GM19239 (cell line): ENCODE measurements at places on chromosomes 13 and 19.

DNA sequence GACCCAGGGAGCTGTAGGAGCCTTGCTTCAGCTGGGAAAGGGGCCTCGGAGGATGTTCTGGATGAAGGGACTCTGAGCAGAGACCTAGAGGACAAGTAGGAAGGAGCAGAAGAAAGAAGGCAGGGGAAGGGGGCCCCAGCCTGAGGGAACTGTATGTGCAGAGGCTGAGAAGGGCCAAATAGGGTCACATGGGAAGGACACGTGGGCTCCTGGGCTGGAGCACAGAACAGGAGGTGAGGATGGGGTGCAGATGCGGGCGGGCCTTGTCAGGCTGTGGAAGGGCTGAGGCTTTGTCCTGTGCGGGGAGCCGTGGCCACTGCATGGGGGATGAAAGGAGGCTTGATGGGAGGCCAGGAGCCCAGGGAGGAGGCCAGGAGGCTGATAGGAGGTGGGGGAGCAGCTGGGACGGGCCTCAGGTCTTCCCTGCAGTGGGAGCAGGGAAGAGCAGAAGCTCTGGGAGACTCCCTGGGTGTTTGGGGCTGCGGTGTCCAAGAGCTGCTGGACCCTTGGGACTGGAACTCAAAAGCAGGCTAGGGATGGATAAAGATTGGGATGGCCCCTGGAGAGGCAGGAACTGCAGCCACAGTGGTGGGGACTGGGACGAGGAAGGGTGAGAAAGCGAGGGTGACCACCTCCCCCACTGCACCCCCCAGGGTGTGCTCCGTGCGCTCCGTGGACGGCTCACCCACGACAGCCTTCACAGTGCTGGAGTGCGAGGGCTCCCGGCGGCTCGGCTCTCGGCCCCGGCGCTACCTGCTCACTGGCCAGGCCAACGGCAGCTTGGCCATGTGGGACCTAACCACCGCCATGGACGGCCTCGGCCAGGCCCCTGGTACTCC is 11.4 kb upstream of the LTBP4 start:
- no peak for DNase-seq

GRCh38 chr19:46378268-46378667 is 31.4 kb downstream of the PPP5C start:
- DNase-seq = no peak

DNA sequence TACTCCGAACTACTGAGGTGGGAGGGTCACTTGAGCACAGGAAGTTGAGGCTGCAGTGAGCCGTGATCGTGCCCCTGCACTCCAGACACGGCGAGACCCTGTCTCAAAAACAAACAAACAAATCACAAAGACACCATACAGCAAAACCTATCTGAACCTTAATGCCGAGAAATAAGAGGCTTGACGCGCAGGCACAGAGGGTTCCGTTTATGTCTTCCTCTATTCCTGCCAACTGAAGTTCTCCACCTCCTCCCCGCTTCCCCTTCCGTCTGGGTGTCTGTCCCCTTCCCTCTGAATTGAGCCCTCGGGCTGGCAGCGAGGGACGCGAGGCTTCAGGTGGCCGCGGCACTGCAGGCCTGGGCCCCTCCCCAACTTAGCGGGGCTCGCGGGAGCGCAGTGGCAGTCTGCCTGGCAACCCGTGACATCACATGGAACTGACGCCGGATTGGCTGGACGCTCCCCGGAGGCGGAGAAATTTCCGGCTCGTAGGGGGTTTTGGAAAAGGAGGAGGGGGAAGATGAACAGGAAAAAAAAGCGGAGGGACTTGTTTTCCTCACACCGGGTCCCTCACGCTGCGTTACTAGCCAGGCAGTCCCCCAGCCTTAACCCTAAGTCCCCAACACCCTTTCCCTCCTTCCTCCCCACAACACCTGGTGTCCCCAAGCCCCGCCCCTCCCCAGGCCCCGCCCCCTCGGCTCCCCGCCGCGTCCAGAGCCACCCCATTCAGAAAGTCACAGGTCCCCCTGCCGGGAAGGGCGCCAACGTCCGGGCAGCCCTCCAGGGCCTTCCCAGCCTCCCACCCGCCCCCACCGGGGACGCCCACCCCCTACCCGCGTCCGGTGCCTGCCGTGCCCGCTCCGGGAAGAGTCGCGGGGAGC is 1.1 kb upstream of the MYBPC2 start:
- DNase-seq = peak; percentile 80

DNA sequence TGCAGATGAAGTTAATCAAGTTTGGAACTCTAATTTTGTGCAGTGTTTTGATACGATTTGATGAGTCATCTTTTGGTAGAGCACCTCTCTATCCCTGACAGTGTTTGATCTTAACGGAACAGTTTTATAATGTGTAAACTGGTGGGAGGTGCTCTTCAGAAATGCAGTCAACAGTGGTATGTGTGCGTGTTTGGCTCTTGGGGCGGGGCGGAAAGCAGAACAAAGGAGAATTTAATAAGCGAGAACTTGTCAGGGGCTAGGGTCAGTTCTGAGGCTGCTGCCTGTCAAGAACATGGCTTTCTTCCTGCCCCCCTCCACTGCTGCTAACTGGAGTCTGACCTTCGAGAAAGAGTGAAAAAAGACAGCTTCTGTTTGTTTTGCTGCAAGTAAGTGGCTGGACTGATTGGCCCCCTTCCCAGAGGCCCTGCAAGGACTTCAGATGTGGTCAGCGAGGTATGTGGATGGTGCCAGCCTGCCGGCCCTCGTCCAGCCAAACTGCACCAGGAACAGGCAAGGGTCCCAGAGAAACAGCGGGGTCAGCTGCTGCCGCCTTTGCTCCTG is 40.8 kb downstream of the BBC3 start:
- DNase-seq = no peak

GRCh38 chr19:19661675-19662251 is 1.7 kb downstream of the ATP13A1 start:
- DNase-seq = peak; percentile 77

GRCh38 chr13:99766641-99767045 is 204.9 kb downstream of the ZIC5 start:
- no peak for DNase-seq

GRCh38 chr19:821825-822503 is at the start of gene PLPPR3:
TSS of gene PLPPR3 (minus strand) at chr19:821955. CDS start at chr19:821559, 396 bp downstream.
- no peak for DNase-seq

DNA sequence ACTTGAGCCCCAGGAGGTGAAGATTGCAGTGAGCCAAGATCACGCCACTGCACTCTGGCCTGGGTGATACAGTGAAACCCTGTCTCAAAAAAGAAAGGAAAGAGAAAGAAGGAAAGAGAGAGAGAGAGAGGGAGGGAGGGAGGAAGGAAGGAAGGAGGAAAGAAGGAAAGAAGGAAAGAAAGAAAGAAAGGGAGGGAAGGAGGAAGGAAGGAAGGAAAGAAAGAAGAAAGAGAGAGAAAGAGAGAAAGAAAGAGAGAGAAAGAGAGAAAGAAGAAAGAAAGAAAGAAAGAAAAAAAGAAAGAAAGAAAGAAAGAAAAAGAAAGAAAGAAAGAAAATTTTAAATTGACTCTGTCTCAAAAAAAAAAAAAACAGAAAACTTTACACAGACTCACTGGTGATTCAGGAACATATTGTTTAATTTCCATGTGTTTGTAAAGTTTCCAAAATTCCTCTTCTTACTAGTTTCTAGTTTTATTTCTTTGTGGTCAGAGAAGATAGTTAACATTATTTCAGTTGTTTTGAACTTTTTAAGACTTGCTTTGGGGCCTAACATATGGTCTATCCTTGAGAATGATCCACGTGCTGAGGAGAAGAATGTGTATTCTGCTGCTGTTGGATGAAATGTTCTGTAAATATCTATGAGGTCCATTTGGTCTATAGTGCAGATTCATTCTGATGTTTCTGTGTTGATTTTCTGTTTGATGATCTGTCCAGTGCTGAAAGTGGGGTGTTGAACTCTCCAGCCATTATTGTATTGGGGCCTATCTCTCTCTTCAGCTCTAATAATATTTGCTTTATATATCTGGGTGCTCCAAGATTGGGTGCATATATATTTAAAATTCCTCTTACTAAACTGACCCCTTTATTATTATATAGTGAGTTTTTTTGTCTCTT is 204.4 kb upstream of the SERP2 start:
- DNase-seq = no peak

DNA sequence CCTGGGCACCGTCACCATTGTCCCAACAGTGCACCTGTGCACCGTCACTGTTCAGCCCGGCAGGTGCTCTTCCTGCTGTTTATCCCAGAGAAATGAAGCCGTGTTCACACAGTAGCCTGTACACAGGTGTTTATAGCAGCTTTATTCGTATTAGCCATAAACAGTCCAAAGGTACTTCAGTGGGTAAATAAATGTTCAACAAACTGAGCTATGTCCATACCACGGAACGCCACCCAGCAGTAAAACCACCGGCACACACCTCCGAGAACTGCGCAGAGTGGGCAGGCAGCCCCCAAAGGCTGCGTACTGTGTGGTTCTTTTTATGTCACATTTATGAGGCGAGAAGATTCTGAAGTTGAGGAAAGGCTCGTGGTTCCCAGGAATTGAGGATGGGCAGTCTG is 44.9 kb upstream of the DCUN1D2 start:
- no peak for DNase-seq

- DNase-seq = no peak
Observed at GRCh38 chr13:40016953-40017660, 361.6 kb downstream of the COG6 start.

DNA sequence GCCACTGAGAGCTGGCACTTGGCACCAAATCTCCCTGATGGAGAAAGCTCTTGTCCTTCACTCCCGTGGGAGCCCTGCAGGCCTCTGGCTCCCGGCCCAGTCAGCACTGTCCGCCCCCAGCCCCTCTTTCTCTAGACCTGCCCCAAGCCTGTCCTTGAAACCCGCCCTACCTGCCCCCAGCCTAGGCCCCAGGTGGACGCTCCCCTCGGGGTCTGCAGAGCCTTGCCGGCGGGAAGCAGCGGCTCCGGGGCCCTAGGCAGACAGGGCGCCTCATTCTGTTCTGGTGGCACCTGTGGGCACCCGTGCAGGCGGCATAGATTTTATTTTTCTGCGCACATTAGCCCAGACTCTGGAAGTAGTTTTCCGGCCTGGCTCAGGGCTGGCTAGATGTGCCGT is 17.6 kb downstream of the IL17D start:
- DNase-seq = no peak

- DNase-seq = no peak
Observed at GRCh38 chr19:12937093-12937926, 1.1 kb upstream of the CALR start.

- DNase-seq = no peak
Observed at GRCh38 chr19:7685546-7686445, 5.2 kb downstream of the TRAPPC5 start.

GRCh38 chr19:15635016-15635805 is 5.5 kb upstream of the CYP4F3 start:
- no peak for DNase-seq

- no peak for DNase-seq
Observed at GRCh38 chr13:83563499-83563898, 318.8 kb downstream of the SLITRK1 start.

DNA sequence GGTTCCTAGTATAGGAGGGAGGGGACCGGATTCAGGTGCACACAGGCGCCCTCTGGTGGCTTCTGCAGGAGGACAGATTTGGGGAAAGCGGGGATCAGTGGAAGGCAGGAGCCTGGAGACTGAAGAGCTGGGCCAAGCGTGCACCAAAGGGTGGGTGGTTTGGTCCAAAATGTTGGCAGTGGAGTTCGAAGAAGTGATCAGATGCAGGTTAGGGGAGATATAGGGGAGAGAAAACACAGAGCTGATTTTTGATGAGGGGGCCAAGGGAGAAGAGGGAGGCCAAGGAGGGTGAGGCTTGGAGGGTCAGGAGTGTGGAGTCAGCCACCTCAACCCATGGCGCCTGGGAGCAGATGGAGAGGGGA is 6.8 kb upstream of the CARM1 start:
- DNase-seq = no peak

GRCh38 chr19:51084505-51084904 is 1.8 kb upstream of the KLK14 start:
- no peak for DNase-seq

DNA sequence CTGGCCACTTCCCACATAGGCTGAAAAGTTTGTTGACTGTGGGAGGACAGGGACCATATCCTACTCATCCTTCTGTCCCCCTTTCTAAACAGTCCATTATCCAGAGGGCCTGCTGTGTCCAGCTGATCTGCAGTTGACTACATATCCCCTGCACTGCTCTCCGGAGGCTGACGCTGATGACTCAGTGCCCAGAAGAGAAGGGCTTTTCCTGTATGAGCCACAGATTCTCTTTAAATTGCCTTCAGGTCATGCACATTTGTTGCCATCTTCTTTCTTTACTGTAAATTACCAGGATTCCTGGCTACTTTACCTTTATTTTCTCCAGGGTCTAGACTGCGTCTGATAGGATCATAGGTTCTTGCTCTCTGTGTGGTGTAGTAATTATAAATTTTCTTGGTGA is 125.2 kb downstream of the LACC1 start:
- no peak for DNase-seq

- DNase-seq = no peak
Observed at GRCh38 chr19:52198678-52199077, 8.8 kb downstream of the PPP2R1A start.

- DNase-seq = no peak
Observed at GRCh38 chr13:110345701-110346100, 38.6 kb downstream of the COL4A2 start.

GRCh38 chr13:99993660-99994637 is 12.4 kb downstream of the ZIC2 start:
- DNase-seq = no peak

DNA sequence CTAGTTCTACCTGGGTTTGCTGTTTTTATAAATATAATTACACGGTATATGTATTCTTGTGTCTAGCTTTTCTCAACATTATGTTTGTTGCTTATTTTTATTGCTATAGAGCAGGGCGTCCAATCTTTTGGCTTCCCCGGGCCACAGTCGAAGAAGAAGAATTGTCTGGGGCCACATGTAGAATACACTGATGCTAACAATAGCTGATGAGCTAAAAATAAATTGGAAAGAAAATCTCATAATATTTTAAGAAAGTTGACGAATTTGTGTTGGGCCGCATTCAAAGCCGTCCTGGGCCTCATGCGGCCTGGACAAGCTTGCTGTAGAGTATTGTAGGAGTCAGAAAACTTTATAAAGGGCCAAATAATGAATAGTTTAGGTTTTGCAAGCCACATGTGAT is 33.9 kb downstream of the GPR12 start:
- no peak for DNase-seq

DNA sequence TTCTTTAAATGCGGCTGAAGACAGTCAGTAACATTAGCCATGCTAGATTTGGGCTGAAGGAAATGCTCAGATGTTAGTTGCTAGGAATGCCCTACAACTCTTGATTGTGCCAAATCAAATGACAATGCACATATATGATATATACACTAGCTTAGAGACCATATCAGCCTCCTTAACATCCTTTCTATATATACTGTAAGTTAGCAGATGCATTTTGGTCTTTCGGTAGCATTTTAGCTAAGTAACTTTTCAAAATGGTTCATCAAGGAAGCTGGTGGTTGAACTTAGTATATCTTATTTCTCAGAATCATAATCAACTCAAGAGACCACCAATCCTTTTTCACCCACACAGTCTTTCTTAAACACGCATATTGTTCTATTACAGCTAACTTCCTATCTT is 14.1 kb upstream of the ENOX1 start:
- no peak for DNase-seq
